Activated CD4-positive, alpha-beta T cell treated with anti-CD3 and anti-CD28 coated beads, Interleukin-2, amount 10 ng/mL, durations not matched to agents 7 days and 5 days (primary cell): ENCODE measurements at places on chromosomes 1 and 21. TPM values are rescaled to one million over a fixed set of nuclear protein-coding genes. Genes with fewer than 3 reads are reported as not detected.

Gene MPZ
- 4.5 TPM for total RNA-seq

Gene FCRL5
- total RNA-seq = not detected

DNA sequence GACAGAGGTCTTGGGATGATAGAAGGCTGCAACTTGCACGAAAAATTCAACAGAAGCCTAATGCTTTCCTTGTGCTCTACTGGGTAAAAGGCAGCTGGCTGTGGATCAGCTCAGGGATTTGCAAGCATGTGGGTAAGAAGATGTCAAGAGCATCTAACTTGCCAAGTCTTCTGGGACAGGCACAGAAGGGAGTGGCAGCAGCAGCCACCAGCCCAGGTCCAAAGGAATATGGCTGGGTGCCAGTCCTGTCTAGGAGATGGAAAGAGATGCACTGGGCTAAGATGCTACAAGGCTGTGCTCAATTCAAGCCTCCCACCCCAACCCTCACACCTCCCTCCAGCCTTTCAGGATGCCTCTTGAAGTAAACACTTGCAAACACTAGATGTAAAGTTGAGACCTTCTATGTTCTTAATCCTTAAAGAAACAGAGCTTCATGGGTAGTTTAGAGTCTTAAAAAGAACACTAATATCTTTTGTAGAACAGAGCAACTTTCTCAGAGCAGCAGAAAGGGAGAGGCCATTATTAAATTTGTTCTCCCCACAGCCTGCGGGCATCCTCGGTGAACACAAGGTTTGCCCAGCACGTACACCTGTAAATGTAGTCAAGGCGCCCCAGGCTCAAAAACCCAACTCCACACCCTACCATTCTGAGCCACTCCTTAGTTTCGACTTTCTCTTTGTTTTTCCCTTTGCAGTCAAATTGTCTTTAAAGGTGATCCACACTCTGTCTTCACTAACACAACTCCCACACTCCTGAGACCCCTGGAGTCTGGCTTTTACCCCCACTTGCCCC is 64.6 kb upstream of the BCAR3 start:
- no peak for DNase-seq

Gene ANKRD45
- not detected for total RNA-seq

GRCh38 chr1:161172776-161173376 is 4.4 kb downstream of the B4GALT3 start:
- DNase-seq = no peak

DNA sequence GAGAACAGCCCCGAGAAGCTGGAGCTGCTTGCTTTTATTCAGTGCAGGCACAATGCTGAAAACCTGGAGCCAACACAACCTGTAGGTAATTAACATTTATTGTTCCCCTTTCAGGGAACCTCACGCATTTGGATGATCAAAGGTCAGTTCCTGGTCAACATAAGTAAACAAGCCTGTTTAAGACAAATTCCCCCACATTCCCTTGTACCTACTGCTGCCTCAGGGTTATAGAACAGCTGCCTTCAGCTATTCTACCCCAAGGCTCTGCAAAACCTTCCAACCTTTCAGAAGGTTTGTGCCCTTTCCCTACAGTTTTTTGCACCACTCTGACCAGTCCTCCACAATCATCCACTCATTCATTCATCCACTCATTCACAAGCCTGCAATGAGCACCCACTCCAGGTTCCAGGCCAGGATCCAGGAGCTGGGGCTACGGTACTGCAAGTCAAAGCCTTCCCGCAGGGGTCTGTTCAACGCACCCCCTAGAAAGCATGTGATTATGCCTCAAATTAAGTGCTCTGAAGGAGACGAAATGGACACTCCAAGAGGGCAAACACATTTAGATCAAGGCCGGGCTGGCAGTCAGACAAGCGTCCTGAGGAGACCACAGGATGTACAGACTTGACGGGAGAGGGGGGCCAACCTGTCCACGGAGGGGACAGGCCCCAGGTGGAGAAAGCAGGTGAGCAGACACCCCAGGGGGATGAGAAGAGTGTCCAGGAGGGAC is 683.9 kb downstream of the MATN1 start:
- DNase-seq = no peak

GRCh38 chr1:185608177-185608576 is 126.0 kb upstream of the HMCN1 start:
- no peak for DNase-seq
